ENCODE measurements at places on chromosomes 4 and X.

DNA sequence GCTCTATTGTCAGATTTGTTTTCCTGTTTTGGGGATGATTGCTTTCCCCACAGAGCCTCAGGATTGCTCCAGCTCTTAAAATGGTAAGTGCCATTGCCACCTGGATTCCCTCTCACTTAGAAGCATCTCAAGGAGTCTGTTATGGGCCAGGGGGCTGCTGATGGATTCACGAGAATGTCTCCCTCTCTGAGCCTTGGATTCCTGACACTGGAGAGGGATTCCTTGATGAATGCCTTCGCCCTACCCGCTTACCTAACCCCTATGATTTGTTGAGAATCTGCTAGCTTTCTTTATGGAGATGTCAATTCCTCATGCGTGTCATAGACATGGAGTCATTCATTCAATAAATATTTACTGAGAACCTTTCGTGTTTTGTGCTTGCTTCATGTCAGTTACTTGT lies 36.9 kb upstream of the TENM3 start:
- DNase-seq, result no peak

DNA sequence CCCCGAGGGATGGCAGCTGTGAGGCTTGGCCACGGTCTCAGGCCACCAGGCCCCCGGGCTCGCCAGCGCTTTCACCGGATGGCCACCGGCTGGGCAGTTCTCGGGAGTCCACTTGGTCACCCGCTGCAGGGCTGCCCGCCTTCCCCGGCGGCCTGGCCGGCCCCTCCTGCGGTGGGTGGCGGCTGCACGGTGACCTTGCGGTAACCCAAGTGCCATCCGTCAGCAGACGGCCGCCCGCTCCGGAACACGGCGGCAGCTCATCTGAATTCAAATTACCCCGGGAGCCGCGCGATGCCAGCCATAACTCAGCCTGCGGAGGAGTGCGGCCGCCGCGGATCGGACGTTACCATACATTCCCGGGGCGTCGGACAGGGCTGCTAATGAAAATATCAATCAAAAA lies 60.7 kb downstream of the FAM53A start:
- DNase-seq, result no peak

DNA sequence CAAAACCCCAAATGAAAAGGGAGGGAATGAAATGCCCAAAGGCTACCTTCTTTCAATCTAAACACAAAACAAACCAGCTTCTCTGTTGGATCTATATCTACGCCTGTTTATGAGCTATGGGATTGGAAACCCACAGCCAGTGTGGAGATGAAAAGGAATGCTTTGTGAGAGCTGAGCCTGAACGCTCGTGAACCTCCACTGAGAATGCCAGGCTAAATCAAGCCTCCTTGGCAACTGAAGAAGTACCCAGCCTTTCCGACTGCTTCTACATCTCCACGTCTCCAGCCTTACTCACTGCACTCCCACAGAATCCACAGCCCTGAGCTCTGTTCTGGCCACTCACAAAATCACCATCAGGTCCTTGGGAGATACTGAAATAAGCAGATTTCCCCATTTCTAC lies 31.8 kb downstream of the PROM1 start:
- no peak for DNase-seq

DNA sequence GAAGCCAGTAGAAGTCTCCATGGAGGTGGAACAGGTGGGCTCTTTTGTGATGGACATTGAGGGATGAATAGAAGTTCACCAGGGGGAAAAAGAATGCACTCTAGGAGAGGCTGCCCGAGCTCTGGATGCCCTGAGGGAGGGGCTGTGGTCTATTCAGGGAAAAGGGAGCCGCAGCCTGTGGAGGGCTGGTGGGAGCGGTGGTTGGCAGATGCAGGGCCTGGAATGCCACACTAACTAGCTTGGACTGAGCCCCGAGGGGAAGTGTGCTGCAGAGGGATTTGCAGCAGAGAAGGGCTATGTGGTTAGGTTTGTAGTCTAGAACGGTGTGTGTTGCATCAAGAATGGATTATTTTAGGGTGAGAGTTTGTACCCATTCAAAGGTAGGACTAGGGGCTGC lies 29.5 kb upstream of the PSAPL1 start:
- no peak for DNase-seq

GRCh38 chrX:76657499-76657898 lies 230.0 kb downstream of the MAGEE1 start:
- no peak for DNase-seq

GRCh38 chr4:186204103-186204559 lies 12.8 kb downstream of the CYP4V2 start:
- peak; percentile 63 for DNase-seq
